ENCODE measurements at places on chromosomes 4 and X.
A peak's percentile ranks its signal among the peaks of the same experiment; 100 is the strongest.

- no peak for DNase-seq
Measured at GRCh38 chr4:123825596-123826291, 429.1 kb downstream of the SPRY1 start.

DNA sequence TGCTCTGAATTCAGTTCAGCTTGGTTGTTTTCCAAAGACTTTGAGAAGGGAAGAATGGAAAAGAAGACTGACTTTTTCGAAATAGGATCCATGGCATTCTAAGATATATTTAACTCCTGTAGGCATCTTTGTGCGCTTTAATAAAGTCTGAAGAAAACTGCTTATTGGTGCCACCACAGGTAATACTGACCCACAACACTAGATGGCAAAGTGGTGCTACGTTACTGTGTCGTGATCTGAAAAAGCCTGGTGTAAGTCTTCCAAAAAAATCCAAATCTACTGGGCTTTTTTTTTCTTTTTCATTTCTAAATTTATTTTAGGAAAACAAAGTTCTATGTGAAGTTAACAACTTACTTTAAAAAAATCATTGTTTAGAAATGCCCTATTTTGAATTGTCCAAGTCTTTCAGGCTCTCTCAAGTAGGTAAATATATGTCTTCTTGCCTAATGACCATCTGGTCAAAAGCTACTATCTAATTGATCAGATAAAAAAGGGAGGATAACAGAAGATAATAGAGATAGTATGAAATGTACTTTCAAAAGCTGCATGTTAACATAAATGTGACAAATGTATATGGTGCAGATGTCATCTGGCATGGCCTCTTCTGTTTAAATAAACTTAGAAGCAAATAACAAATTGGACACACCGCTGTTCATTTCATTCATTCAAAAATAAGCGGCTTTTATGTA is 47.0 kb upstream of the MID1IP1 start:
- no peak for DNase-seq

DNA sequence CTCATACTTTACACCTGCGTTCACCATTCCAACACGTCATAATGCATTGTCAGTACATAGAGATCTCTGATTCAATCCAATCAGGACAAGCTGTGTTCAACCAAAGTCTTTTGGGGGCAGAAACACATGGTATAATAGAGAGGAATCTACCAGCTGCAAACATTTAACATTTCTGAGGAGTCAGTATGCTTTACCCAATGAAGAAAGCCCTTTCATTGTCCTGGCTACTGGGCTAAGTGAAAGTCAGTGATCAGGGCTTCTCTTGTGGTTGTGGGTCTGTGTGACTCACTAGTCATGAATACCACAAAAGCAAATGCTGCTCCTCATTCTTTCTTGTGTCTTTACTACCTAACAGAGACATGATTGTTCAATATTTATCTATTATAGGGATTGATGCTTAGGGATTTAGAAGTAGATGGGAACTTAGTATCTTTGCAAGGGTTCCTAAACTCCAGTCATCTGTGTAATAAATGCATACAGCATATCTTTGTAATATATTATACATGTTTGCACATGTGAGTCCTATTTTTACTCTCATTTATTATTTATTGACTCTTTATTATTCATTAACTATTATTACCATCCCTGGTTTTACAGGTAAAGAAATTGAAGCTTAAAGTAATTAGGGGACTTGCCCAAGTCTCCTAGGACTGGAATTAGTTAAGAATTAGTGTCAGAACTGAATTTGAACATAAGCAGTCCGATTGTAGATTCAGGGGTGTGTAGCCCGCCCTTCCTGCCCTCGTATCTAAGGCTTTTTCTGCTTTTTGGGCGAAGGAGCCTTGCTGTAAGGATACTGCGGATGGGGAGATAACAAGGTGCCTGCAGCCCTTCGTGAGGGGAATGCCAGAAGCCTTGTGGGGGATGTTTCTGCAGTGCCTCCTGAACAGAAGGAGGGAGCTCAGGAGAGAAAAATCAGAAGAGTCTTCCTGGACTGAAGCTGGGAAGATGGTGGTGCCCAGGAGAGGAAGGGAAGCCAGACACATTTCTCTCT is 353.1 kb upstream of the BOD1L1 start:
- DNase-seq: no peak

GRCh38 chrX:70476934-70477733 is 32.5 kb downstream of the DLG3 start:
- DNase-seq: peak; percentile 52

- no peak for DNase-seq
Measured at GRCh38 chr4:176453079-176453478, 133.3 kb downstream of the SPCS3 start.

GRCh38 chr4:142406499-142406835 is 439.6 kb downstream of the INPP4B start:
- no peak for DNase-seq

DNA sequence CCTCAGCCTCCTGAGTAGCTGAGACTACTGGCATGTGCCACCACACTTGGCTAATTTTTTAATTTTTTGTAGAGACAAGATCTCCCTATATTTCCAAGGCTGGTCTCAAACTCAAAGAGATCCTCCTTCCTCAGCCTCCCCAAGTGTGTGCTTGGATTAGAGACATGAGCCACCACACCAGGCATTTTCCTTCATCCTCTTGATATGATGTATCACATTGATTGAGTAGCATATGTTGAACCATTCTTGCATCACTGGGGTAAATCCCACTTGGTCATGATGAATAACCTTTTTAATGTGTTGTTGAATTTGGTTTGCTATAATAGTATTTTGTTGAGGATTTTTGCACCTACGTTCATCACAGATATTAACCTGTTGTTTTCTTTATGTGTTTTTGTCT is 24.2 kb upstream of the PPM1K start:
- no peak for DNase-seq

DNA sequence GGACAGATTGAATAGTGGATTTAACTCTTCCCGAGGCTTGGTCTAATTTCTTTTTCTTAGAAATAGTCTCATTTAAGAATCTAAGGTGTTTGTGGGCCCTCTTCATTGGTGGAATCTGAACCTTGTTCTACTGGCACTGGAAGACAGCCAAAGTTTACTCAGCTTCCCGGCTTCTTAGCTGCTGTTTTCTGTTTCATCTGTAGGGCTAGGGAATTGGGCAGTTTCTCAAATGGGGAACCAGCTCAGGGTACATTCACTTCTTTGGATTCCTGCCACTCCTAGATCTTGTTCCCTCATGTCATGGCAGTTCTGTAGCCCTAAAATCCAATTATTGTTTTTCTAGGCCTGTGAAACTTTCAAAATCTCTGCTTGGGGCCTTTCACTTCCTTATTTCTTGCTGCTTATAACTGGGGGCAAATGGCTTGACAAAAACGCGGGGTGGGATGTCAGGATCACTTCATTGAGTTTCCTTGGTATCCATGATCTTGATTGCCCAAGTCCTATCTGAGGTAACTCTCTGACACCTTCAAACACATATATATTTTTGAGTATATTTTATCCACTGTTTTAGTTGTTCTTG is 985.0 kb downstream of the C4orf33 start:
- DNase-seq: no peak

DNA sequence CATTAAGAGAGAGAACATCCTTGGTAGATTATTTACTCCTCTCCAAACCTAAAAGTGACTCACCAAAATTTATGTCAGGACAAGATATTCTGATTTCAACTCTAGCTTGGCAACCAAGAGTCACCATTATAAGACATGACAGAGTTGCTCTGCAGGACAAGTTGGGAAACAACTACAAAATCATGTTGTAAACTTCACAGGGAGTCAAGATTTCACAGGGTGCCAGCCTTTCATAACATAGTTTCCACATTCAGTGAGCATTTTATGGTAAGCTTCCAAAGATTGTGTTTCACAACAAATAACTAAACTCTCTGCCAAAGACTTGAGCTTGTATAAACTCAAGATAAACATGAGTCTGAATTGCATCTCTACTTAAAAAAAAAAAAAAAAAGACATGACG is 121.0 kb upstream of the DIAPH2 start:
- peak; percentile 28 for DNase-seq

GRCh38 chr4:16007471-16008095 is 44.6 kb upstream of the FGFBP2 start:
- no peak for DNase-seq

DNA sequence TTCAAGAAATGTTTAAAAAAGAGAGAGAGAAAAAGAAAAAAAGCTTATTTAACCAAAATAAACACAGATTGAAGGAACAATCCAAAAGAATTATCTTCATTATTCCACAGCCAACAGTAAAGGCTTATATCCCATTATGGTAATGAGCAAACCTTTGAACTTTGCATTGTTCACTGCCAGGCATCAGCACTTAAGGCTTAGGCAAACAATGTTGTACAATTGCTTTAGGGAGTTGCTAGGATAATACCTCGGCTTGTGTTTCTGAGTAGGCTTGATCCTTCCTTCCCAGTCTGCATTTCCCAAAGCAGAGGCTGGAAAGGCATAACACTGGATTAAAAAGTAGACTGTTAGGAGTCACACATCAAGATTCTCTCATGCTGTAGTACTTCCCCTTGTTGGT is 352.7 kb upstream of the IGFBP7 start:
- no peak for DNase-seq

DNA sequence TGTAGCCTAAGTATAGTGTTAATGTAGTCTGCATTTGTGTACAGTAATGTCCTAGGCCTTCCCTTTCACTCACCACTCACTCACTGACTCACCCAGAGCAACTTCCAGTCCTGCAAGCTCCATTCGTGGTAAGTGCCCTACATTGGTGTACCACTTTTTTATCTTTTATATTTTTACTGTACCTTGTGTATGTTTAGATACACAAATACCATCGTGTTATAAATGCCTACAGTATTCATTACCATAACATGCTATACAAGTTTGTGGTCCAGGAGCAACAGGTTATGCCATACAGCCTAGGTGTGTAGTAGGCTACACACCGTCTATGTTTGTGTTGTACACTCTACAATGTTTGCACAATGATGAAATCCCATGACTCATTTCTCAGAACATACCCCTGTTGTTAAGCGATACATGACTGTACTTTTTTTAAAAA is 15.4 kb downstream of the TSPAN5 start:
- no peak for DNase-seq

GRCh38 chr4:20256381-20256881 is 4.7 kb downstream of the SLIT2 start:
- DNase-seq: no peak

DNA sequence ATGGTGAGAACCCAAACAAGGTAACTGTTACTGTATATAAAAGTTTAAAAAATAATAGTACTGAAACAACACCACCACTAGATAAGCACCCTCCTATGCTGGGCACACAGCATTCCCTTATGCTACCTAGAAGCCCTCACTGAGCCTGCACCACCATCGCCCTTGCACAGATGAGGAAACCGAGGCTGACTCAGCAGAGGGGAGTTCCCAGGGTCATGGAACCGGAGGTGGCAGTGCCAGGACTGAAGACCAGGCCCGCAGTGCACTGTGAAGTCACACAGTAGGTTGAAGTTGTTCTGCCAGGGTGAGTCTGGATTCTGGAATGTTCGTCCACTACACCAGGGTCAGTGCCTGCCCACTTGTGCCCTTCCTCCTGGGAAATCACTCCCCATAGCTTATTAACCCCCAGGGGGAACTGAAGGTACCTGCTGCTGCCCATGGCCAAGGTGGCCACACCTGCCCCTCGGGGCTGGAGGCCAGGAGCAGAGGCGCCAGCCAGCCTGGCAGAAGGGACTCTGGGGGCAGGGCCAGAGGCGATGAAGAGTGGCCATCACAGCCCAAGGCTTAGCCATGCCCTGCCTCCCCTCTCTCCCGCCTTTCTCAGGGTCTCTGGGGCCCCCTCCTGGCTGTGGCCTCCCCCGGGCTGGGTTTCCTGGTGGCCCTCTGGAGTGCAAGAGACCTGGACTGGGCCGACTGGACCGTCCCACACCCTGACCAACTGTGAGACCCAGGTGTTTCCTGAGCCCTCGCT is 15.1 kb upstream of the ABLIM2 start:
- DNase-seq: no peak

GRCh38 chrX:148371291-148371690 is 129.1 kb upstream of the AFF2 start:
- DNase-seq: no peak

GRCh38 chr4:45971108-45971507 is 152.7 kb downstream of the GABRG1 start:
- DNase-seq: no peak

GRCh38 chr4:70000711-70001110 is 4.9 kb downstream of the STATH start:
- no peak for DNase-seq
